Muscle of back (tissue), 13 donors: ENCODE measurements at places on chromosomes 1 and 21.

- no peak for DNase-seq
These were observed 836 bp downstream of the CDC7 start for GRCh38 chr1:91501523-91501851.

GRCh38 chr21:37711286-37711829 lies 204.9 kb downstream of the KCNJ6 start:
- DNase-seq = no peak

GRCh38 chr1:89942014-89942413 lies 52.9 kb upstream of the ZNF326 start:
- DNase-seq = no peak

- no peak for DNase-seq
These were observed 20.7 kb downstream of the KCNA2 start for GRCh38 chr1:110585481-110585880.

GRCh38 chr1:243246916-243247315 lies 8.2 kb downstream of the CEP170 start:
- DNase-seq = no peak

DNA sequence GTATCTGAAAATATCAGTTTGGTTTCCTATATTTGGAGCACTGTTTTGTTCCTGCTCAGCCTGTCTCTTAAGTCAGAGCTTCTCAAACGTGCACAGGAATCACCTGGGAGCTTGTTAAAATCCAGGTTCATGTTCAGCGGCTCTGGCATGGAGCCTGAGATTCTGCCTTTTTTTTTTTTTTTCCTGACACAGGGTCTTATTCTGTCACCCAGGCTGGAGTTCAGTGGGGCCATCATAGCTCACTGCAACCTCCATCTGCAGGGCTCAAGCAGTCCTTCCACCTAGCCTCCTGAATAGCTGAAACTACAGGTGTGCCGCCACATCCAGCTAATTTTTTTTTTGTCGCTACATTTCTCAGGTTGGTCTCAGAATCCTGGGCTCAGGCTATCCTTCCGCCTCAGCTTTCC lies 12.2 kb upstream of the SELENON start:
- no peak for DNase-seq

GRCh38 chr1:233268389-233269022 lies 27.0 kb downstream of the PCNX2 start:
- DNase-seq = no peak

GRCh38 chr1:228902781-228903433 lies 167.6 kb downstream of the RHOU start:
- peak; percentile 89 for DNase-seq

DNA sequence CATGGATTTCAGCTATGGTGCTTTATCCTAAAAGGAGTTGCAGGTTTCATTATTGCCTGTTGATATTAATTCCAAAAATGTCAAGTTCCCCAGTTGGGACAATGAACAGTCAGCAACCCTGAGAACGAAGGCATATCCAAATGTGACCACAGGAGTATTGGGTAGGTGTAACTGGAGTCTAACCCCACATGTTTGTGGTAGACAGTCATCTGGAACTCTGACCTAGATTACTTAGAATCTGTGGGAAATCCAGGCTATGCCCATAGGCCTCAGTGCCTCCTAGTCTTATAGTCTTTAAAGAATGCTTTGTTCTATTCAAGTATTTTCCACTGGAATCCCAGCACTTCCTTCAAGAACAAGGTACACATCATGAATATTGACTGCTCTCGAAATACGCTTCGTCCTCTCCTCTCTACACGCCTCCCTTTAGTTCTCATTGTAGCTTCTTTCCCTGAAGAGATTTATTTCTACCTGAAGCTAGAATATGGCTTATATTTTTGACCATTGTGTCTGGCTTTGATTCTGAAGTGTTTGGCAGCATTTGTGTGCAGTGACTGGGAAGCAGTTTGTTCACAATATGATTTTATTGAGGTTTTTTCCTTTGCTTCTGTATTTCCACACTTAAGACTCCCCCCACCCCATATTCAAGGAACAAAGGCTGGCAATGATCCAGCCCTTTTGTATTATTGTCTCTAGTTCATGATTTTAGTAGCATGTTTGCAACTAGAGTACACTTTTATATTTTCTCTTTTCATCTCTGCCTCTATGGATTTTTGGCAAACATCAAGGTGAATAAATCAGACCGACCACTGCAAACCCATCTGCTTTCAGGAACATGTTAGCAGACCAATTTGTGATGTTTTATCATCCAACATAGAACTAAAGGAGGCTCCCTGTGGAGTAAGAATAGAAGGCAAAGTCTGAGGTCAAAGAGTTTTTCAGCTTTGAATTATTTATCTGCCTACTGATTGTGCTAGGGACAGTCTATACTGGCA lies 178.6 kb downstream of the GPR52 start:
- no peak for DNase-seq

DNA sequence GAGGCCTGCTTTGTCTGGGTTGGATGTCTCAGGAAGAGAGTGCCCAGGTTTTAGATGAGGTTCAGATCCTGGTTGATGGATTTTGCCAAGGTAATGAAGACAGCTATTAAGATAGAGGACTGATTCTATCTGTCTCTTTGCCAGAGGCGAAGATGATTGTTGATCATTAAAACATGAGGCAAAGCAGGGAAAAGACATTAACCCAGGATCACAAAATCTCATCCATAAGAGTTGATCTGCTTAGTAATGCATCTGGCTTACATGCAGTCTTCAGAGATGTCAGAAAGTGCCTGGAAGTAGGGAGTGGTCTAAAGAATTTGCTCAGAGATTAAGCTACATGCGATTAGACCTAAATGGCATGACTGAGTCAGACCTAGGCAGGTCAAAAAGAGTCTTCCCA lies 229.6 kb upstream of the PLD5 start:
- DNase-seq = no peak

GRCh38 chr1:91889717-91890459 lies 3.9 kb upstream of the TGFBR3 start:
- DNase-seq = no peak

GRCh38 chr1:202569393-202570322 lies 140.6 kb downstream of the SYT2 start:
- DNase-seq = no peak

- no peak for DNase-seq
These were observed 12.9 kb upstream of the BCL10 start for GRCh38 chr1:85289207-85289847.

- DNase-seq = no peak
These were observed 510.5 kb downstream of the PLPP3 start for GRCh38 chr1:56068908-56069307.

DNA sequence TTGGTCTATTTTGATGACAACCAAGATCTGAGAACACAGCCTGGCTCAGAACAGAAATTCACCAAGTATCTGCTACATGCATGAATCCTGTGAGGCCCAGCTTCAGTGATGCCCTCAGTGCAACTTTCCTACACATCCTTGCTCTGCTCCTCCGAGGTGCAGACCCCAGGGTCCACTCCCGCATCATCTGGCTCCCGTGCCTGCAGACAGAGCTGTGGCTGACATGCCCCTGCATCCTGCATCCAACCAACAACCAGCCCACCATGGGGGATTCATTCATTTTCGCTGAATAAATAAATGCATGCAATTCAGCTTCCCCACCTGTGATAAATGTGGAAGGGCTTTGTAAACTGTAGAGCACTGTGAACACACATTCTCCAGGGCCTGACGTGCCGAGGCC lies 112.3 kb downstream of the GLIS1 start:
- DNase-seq = no peak

GRCh38 chr1:3120140-3120539 lies 51.1 kb downstream of the PRDM16 start:
- DNase-seq = no peak

DNA sequence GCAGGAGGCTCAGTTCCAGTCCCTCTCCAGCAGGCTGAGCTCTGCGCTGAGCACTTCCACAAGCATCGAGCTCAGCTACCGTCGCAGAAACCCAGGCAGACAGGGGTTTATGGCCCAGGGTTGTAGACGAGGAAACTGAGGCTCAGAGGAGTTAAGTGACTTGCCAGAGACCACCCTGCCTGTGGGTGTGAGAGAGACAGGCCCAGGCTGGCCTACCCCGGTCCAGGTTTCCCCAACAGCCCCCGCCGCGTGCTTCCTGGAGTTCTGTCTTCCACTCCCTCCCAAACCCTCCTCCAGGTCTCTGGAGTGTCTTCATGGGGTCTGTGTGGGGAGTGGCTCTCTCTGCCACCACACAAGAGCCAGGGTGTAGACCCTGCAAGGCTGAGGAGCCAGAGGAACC lies 615.9 kb downstream of the PTPRU start:
- DNase-seq = no peak

DNA sequence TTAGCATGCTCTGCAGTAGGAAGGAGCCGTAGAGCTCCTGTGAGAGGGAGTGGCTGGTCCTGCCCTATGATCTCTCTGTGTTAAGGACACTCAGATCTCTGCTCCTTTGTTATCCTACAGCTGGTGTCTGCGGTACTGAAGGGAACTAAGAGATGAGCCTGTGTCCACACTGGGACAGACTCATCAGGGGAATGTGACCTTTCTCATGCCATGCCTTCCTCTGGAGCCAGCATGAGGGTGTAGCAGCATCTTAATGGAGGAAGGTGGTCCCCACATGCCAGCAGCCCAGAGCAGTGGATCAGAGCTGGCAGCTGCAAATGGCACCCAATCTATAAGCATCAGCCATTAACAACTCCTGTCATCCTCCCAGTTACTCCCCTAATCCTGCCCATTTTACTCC lies 24.7 kb upstream of the GUCA2B start:
- no peak for DNase-seq

DNA sequence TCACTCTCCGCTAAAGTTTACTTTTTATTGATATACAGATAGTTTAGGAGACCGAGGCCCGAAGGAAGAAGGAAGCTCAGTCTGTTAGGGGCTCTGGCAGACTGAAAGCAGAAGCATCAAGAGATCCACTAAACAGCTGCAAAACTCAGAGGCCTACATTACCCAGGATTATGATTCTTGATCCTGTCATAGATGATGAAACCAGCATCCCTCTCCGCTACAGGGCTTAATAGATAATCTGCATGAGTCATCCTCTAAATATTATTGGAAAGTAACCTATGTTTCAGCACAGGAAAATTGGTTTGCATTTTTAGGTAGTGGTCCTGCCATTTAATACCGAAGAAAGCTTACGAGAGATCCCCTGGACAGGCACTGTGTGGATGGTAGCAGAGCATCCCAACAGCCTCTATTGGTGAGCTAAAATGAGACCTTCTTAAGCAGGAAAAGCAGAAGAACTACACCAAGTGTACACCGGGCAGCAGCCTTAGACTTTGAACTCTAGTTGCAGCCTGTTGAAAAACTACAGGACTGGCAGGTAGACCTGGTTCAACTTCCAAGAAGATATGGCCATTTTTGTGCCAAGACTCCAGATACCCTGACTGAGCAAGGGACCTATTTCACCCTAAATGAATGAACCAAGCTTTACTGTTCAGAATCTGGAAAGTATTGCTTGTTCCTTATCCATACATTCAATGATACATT lies 6.8 kb downstream of the CASQ2 start:
- DNase-seq = no peak

DNA sequence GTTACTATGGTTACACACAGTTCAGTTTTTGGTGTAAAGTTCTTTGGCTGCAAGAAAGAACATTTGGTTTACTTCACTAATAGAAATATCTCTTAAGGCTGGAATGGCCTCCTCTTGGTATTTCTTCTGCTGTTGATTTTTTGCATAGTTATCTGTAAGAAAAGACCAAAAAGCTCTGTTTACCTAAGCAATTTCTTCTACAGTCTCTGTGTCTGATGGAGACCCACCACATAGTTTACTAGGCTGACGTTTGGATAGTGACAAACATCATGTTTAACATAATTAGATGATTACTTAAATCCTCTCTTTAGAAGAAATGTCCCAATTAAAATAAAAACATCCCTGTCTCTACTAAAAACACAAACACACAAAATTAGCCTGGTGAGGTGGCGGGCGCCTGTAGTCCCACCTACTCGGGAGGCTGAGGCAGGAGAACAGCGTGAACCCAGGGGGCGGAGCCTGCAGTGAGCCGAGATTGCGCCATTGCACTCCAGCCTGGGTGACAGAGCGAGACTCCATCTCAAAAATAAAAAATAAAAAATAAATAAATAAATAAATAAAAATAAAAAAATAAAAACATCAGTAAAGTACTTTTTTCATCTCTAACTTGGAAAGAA lies 7.2 kb downstream of the PIGP start:
- no peak for DNase-seq

DNA sequence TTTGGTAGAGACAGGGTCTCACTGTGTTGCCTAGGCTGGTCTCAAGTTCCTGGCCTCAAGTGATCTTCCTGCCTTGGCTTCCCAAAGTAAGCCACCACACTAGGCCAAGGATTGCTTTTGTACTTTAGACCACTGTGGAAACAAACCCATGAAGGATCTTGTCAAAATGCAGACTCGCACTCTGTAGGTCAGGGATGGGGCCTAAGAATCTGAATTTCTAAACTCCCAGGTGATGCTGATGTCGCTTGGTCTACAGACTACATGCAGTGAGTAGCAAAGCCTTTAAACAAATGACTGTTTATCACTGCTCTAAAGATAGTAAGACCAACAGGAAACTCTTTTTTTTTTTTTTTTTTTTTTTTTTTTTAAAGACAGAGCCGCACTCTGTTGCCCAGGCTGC lies 54.1 kb upstream of the MUTYH start:
- DNase-seq = no peak

- DNase-seq = no peak
These were observed 50.0 kb upstream of the SYT6 start for GRCh38 chr1:114203595-114204128.

GRCh38 chr1:31515056-31515775 lies 61.1 kb upstream of the TINAGL1 start:
- no peak for DNase-seq

DNA sequence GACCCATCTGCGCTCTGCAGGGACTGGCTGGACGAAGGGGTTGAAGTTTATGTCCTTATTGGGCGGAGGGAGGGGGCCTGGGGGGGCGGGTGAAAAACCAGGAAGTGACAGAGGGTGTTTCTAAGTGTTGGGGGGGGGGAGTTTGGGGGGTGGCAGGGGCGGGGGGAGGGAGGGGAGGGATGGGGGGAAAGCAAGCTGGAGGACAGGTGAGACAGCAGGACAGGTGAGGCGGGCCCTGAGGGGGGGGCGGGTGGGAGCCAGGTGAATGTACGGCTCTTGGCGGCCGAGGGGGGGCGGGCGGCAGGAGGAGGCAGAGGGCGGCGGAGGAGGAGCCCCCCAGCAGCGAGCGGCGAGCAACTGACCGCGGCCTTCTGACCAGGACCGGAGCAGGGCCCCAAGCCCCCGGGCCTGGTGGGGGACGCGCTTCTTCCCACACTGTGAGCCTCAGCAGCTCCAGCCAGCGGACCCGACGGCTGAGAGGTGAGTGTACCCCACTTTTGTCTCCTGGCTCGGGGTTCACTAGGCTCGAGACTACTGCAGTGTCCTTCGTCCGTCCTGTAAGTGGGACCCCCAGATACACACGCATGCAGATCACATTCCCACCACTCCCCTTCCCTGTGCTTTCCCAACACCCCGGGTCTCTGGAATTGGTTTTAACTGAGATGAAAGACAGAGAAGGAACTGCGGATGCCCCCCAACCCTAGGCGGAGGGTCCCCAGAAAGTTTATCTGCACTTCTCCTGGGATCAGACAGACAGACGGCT lies at the start of gene ZBTB7B:
Gene ZBTB7B, plus strand, starts transcription at position 339 of the 763 bp plus-strand sequence. CDS start 11,859 bp downstream, outside the sequence.
- DNase-seq = peak; percentile 42

DNA sequence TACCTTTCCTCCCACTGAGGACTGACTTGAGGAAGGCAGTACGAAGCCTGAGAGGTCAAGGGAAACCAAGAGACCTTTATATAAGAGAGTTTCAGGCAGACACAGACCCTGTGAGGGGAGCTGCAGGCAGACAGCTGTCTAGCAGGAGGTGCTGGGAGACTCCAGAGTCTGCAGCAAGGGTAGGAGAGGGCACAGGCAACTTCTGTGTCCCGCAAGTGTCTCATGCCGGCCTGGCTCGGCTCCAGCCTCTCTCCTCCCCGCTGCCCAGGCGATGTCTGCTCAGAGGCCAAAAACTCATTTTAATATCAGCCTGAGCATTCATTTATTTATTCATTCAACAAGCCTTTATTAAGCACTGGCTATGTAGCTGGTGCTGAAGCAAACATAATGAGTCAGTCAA lies 83.0 kb downstream of the KIRREL1 start:
- DNase-seq = no peak
